ENCODE measurements at places on chromosomes 11 and 22. TPM values are rescaled to one million over a fixed set of nuclear protein-coding genes. Genes with fewer than 3 reads are reported as not detected.

The TSPAN32 gene
- polyA plus RNA-seq = 1.2 TPM

The SCGB1C1 gene
- not detected for polyA plus RNA-seq

The KBTBD3 gene
- polyA plus RNA-seq = 11.6 TPM

The EIF3F gene
- 338 TPM for polyA plus RNA-seq

Measured in right renal pelvis (tissue), 4 donors.